ENCODE measurements at places on chromosomes 6 and 20. TPM values are rescaled to one million over a fixed set of nuclear protein-coding genes. Genes with fewer than 3 reads are reported as not detected.

DNA sequence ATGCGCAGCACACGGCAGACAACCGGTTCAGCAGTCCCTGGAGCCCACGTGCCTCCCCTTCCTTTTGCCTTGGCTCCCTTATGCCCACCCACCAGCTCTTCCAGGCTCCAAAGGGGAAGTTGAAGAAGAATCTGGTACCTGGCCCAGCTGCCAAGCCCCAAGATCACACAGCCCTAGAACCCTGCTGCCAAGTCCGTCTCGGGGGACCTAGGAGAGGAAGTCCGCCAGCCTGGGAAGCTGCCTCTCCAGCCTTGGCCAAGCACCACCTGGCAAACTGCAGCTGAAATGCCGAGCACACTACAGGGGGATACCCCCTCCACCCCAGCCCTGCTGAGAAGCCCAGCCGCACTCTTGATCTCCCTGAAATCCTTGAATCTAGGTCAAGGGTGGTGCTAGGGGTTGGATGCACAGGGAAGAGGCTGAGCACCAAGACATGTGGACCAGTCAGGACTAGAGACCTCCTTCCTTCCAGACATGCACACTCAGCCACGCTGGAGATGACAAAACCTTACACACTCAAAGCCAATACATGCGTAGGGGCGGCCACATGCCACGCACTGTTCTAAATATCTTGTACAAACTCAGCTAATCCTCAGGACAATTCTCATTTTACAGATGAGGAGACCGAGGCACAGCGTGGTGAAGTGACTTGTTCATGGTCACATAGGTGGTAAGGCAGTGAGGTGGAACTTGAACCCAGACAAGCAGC lies 124.1 kb downstream of the PREX1 start:
- no peak for DNase-seq

DNA sequence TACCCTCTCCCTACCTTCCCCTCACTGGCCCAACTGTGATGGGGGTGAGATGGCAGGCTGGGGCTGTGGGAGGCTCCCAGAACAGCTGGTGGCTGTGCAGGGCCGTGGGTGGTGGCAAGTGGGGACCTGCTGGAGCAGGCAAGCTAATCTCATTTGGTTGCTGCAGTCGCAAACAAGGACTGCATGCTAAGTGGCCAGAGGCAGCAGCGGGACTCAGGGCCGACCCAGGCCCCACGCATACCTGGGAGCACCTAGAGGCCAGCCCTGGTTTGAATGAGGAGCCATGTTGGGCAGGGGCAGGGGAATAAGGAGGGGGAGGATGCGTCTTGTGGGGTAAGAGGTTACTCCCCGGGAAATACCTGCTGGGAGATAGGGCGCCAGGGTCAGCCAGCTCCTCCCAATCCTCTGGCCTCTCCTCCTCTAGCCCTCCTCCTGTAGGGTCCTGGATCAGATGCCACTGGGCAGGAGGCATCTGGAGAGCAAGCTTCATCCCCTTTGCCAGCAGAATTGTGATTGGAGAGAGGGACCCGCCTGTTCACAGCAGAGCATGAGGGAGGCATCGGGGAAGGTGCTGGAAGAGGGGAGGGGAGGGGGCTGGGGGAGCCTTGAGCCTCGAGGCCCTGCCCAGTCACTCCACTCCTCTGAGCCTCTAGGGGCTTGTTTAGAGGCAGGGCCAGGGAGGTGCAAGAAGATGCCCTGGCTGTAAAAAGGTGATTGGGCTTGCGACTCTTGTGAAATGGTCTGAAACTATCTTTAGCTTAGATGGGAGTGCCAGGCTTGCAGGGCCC lies 24.3 kb upstream of the CDH22 start:
- no peak for DNase-seq

Gene PSORS1C2
- not detected for polyA plus RNA-seq

- DNase-seq = no peak
Measured at GRCh38 chr6:25975923-25976560, 13.4 kb downstream of the TRIM38 start.

- DNase-seq = peak; percentile 54
Measured at GRCh38 chr6:157272866-157273755, 50.2 kb downstream of the TMEM242 start.

- DNase-seq = no peak
Measured at GRCh38 chr20:13355411-13355810, 134.3 kb downstream of the ISM1 start.

DNA sequence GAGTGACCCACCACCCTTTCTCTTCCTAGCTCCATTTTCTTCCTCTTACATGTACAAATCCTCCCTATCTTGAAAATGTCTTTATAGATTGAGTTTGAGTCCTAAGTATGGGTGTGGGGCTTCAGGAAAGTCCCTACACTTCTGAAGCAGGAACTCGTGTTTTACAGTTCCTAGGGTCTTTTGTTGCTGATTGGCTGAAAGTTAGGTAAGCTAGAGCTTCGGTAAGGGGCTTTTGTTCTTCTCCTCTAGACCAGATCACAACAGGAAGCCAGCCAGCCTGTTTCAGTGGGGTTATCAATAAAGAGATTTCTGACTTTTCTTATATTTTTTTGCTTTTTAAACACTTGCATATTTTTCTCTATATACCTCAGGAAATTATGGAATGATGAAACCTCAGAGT lies 51.3 kb downstream of the CNR1 start:
- no peak for DNase-seq

GRCh38 chr20:32354592-32355416 lies 3.3 kb upstream of the ASXL1 start:
- peak; percentile 60 for DNase-seq

DNA sequence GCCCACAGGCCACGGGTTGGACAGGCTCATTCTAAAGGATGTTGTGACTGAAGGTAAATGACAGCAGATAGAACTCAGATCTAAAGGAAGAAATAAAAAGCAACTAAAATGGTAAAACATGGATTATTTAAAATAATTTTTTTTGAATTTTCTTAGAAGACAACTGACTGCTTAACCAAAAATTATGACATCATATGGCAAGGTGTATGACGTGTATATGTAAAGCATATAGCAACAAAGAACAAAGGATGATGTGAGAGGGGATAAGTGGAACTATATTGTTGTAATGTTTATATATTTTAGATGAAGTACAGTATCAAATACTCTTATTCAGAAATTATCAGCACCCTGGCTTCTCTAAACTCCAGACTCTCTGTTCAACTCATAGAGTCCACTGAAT lies 38.6 kb downstream of the NPEPL1 start:
- no peak for DNase-seq

- DNase-seq = peak; percentile 49
Measured at GRCh38 chr6:155177363-155177961, 86.4 kb upstream of the CLDN20 start.

Gene STMND1
- polyA plus RNA-seq = not detected

Gene TPD52L1
- polyA plus RNA-seq = 149 TPM

DNA sequence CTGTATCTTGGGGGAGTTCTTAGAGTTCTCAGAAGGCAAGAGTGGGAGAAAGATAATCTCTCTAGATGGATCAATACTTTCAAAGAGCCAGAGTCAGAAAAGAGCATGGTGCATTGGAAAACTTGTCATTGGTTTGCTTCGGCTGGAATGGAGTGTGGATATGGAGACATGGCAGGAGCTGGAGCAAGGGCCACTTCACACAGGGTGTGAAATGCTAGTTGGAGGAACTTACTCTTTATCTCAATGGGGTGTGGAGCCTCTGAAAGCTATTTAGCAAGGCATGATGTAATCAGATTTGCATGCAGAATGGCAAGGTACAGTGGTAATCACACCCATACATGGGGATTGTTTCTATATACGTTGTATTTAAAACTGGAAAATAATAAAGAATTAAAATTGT lies 31.5 kb upstream of the PAQR8 start:
- DNase-seq = no peak

GRCh38 chr20:25136643-25137559 lies 55.0 kb upstream of the VSX1 start:
- peak; percentile 5 for DNase-seq

Gene PLAGL1
- polyA plus RNA-seq = 19.6 TPM

GRCh38 chr6:53767941-53768340 lies 26.9 kb upstream of the LRRC1 start:
- DNase-seq = no peak

Gene TREML2
- 1.6 TPM for polyA plus RNA-seq

Gene EMILIN3
- 0.01 TPM for polyA plus RNA-seq

DNA sequence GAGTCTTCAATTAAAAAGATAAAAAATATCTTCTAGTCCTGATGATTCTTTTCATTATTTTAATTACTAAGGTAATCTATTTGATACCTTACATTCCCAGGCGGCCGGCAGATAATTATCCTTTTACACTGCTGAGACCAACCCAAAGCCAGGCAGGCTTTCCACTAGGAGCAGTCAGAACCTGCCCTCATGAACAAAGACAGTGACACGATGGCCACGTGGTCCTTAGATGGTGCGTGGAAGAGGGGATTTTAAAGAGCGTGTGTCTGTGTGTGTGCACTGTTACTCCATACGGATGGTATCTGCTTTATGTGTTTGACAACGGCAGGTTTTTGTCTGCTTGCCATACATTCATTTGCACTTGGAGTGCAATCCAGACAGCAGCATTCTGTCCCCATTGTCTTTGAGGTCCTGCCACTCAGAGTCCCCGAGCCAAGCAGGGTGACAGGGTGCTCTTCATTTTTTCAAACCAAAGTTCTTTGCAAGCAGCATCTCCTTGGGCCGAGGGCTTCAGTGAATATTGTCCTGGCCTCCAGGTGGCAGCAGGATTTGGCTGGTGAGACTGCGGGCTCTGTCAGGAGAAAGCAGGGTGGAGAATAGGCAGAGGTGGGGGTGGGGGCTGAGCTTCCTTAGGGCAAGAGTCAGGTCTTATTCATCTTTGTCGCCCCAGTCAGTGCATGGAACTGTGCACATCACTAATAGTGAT lies 260.5 kb downstream of the NRN1 start:
- peak; percentile 28 for DNase-seq

Gene L3MBTL1
- polyA plus RNA-seq = 7.9 TPM

GRCh38 chr6:19410481-19410880 lies 426.7 kb upstream of the ID4 start:
- DNase-seq = no peak

- no peak for DNase-seq
Measured at GRCh38 chr6:78947529-78947928, 80.2 kb downstream of the IRAK1BP1 start.

DNA sequence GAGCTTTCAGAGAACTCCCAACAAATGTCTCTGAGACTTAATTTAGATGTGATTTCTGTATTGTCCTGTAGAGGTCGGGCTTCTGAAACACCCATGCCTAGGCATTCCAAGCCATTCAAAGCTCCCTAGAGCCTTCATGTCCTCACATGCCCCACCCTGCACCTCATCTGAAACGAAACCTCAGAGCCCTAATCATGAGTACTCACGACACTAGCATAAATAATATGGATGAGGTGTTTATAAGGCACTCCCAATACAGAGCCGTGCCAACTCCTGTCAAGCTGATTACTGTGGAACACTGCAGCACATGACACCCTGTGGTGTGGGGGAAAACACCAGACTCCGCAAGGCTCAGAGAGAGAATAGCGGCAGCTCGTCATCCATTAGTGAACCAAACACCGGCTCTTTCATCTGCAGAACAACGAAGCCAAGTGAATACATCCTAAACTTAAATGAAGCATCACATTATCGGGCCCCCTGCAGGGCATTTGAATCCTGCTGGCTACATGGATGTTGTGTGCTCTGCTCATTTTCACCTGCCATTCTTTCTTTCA lies 83.8 kb downstream of the FNDC1 start:
- DNase-seq = peak; percentile 69

Gene RBBP9
- polyA plus RNA-seq = 1.9 TPM

Gene ENPP1
- 0.05 TPM for polyA plus RNA-seq

DNA sequence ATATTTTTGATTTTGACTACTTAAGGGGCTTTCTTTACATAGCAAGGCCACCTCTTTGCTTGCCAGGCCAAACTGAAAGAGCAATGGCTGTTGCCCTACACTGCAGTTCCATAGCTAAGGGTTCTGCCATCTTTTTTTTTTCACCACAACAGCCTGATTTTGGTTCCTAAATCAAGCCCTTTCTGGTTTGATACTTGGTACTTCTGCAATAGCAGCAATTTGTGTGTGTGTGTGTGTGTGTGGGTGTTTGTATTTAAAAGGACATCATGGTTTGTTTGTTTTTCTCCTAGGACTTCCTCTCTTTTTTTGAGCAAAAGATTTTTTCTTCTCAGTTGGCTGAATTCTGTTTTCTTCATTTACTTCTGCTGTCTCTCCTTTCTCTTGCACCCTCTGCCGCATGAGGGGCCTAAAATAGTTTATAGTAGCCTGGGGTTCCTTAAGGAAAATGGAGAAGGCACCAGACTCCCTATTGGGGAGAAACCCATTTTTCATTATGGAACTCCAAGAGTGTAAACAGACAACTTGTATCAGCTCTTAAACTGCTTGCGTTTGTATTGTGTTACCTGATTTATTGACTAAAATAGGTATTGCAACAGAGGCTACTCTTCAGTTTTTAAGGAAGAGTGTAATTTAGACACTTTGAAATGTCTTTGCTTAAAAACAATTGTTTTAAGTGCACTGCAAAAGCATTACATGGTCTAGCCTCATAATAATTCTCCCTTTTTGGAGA lies 12.2 kb upstream of the GCLC start:
- DNase-seq = no peak

Gene ENPP4
- not detected for polyA plus RNA-seq

Gene PRSS35
- polyA plus RNA-seq = not detected

GRCh38 chr6:4209196-4209595 lies 73.8 kb upstream of the ECI2 start:
- DNase-seq = no peak

- no peak for DNase-seq
Measured at GRCh38 chr6:112504621-112505020, 157.5 kb downstream of the RFPL4B start.

DNA sequence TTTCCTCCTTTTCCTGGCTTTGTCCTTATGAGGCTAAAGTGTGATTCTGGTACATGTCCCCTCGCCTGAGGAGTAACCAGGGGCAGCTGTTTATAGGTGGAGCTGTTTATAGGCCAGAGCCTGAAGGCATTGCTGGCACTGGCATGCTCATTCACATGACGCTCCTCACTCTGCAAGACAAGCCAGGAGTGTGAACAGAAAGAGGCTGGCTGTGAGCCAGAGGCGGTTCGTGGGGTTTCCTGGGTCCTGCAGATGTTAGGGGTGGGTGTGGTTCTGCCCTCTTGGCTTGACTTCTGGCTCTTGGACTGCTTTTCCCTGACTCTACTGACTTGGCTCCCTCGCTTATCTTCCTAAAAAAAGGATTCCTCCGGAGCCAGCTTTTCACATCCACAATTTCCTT lies 12.8 kb upstream of the MDFI start:
- DNase-seq = no peak

Gene MYH7B
- polyA plus RNA-seq = 0.09 TPM

DNA sequence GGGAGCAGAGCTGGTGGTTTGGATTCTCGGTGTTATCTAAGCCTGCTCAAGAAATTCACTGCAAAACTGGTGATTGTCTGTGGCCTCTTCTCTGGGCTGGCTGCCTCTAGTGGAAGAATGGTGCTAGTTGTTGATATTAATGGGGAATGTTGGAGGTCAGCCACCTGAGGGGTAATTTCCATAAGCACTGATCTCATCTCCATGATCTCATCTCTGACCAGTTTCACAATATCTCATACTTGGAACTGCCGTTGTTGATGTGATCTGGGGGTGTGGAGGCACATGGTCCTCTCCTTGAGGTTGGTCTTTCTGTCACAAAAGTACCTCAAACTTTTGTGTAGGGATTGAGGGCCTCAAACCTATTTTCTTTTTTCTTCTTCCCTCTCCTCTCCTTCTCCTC lies 102.6 kb downstream of the CD109 start:
- DNase-seq = no peak

Measured in K562 (cell line).